ENCODE measurements at places on chromosomes 5 and 9. TPM values are rescaled to one million over a fixed set of nuclear protein-coding genes. Genes with fewer than 3 reads are reported as not detected.

DNA sequence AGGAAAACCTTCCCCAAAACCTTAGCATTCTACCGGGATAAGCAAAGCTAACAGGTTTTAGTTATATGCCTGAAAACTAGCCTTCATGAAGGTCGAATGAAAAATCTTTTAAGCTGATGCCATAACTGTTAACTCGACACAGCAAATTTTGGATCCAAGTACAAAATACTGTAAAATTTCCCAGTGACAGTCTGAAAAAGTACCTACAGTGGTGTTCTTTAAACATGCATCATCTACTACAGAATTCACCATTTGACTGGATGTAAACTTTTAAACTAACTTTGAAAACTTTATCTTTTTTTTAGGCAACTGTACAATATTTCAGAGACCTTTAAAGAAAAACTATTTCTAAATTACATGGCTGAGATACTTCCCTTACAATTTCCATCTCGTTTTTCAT, 791 bp downstream of the RAPGEF6 start:
- DNase-seq: no peak

DNA sequence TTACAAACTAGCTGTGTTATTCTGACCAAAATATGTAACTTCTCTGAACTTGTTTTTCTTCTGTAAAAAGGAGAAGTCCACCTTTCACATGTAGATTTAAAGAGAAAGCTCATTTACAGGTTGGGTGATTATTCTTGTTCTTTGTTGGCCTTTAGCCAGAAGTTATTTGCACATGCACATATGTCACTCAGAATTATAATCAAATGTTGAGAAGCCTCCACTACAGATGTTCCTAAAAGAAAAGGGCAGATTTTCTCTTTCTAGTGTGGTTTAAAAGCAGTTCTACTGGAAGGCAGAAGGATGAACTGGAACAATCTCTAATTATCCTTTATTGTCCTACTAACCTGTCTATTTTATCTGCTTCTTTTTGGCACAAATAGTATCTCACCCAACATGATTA, 209.8 kb upstream of the ELAVL2 start:
- no peak for DNase-seq

DNA sequence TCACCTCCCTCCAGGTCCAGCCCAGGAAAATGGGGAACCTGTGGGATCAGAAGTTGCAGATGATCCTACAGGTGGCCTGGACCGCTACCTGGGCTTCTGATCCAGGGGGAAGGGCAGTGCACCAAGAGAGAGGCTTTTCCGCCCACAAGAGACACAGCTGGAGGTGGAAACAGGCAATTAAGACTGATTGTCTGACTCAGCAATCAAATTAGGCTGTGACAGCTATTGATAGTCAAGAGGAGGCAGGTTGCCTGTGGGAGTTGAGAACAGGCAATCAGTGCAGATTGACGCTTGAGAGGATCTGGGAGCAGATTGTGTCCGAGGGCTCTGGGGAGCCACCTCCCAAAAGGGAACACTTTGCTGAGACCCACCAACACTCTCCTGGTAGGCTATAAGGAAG, 71.1 kb upstream of the SLC44A1 start:
- DNase-seq: no peak

DNA sequence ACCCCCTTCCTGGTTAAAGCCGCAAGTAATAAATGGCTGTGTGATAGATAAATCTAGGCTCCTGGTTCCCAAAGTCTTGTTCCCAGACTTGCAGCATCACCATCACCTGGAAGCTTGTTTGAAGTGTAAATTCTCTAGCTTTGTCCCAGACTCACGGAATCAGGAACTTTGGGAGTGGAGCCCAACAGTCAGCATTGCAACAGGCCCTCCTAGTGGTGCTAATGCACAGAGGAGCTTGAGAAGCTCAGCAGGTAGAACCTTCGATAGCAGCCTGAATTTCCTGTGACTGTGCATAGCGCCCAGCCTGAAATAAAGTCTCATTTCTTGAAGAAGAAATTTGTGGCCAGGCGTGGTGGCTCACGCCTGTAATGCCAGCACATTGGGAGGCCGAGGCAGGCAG, 30.3 kb upstream of the MELK start:
- no peak for DNase-seq

DNA sequence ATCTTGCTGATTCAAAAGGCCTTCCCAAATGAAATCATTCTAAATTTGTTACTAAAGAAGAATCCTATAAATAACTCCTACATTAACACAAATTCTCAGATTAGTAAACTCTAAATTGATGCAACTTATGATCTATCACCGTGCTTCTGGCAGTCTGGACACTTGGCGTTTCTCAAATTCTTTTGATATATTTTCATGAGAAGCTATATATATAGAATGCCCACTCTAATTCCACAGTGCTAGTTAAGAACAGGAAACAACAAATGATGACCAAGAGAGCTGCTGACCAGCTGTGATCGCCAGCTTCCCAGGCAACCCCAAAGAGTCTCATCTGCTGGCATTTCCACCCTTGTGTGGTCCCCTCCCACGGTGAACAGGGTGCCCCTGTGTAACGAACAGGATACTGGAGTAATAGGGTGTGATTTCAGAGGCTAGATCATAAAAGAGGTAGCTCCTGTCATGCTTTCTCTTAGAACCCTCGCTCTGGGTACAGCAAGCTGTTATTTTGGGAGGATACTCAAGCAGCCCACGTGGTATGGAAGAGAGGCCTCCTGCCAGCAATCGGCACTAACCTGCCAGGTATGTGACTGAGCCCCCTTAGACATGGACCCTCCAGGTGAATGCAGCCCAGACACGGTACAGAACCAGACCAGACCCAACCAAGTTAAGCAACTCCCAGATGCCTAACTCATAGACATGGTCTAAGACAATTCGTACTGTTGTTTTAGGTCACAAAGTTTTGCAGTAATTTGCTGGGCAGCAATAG, 64.7 kb downstream of the CDC14B start:
- peak; percentile 44 for DNase-seq

The LCN9 gene
- total RNA-seq: not detected

DNA sequence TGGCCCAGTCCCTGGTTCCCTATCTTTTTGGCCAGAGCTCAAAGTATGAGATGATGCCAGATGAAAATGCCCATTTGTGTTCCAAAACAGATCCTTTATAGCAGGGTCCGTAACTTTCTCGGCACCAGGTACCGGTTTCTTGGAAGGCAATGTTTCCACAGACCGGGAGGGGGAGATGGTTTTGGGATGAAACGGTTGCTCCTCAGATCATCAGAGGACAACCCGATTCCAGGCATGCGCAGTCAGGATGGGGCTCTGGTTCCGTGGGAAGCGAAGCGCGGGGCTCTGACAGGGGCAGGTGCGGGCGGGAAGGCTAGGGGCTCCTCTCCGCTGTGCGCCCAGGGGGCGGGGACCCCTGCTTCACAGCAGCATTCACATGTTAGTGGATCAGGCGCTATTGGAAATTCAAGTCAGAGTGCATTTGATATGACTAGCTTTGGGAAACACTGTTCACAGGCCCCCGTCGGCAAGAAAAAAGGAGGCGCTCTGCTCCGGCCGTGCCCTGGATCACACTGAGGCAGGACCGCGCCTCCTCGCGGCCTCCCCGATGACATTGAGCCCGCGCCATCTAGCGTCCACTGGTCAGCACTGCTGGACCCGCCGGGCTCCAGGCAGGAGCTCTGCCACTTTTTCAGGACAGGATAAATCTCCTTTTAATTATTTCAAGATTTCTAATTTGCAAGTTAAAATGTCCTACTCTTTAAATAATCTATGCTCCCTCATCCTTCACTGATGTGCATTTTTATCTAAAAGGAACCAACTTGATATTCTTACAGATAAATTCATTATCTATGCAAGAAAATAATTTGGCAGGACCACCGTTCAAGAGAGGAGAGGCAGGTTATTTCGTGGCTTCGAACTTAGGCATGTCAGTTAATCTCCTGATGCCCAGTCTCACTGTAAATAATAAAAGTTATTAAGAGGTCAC, 190.0 kb downstream of the FANCC start:
- DNase-seq: peak; percentile 73

DNA sequence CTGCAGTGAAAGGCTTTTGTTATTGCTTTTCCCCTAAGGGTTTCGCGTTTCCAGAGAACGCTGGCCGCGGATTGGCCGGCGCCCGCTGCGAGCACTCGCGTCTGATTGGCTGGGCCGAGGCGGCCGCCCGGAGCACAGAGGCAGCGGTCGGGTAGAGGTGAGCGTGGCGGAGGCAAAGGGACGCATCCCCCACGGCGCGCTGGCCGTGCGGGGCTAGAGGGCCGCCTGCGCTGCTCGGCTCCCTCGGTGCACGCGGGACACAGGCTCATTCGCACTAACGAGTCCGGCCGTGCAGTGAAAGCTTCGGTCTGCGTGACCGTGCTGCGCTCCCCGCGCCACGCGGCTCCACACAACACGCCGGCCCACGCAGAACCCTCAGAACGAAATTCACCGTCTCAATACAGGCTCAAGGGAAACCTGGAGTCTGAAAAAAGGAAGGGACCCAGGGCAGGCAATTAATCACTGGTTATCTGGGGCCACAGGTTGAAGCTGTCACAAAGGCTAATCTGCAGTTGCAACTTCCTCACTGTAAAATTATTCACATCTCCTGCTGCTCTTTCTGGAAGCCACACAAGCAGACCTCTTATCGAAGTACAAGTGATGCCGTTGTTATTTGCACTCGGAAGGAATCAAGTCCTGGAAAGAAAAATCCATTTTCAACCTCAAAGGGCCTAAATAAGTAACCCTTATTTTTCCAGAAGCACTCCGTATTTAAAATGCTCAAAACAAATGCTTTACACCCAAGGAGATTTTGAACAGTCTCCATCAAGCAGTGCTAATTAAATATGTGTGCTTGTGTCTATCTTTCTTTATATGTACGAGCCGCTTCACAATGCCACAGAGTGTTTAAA, 94.6 kb downstream of the ZNF608 start:
- DNase-seq: peak; percentile 62

- DNase-seq: no peak
Observed at GRCh38 chr5:83488821-83489220, 17.3 kb downstream of the VCAN start.

The ARL14EPL gene
- total RNA-seq: 0.18 TPM

The SPACA9 gene
- 2.7 TPM for total RNA-seq

The PCDHGA3 gene
- 1.1 TPM for total RNA-seq

DNA sequence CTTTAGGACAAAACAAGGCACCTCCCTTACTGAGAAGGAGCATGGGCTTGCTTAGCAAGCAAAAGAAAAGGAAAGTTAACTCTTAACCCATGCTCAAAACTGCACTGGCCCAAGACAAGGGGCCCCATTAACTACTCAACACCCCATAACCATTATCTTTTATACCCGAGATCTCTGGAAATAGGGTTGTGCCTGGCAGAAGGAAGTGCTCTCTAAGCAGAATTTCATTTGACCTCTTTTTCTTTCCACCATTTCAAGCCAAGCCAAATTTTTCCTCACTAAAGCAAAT, 167.2 kb downstream of the RASEF start:
- no peak for DNase-seq

The PCDHB4 gene
- 0.65 TPM for total RNA-seq

- no peak for DNase-seq
Observed at GRCh38 chr9:128053560-128053959, 13.6 kb downstream of the NAIF1 start.

The APBA1 gene
- total RNA-seq: 12.4 TPM

GRCh38 chr5:148796936-148797335, 29.5 kb upstream of the ADRB2 start:
- DNase-seq: no peak

The TOMM5 gene
- total RNA-seq: 58.5 TPM

The PAXX gene
- total RNA-seq: 18.3 TPM

DNA sequence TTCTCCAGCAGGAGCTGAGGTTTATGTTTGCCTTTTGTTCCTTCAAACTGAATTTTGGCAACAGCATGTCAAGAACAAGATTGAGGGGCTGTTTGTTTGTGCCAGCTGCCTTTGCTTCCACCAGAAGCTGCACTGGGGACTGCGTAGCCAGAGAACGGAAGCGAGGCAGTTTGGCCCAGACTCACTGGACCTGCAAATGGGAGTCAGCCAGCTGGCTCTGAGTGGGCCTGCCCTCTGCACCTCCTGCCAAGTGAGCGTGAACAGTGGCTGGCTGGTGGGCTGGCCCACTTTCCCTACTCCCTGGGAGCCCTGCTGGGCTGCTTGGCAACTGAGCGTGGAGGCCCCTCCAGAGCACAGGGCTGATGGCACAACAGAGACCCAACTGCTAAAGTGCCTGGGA, 111.6 kb downstream of the GALNT10 start:
- DNase-seq: peak; percentile 24

The WDR31 gene
- total RNA-seq: 2.4 TPM

DNA sequence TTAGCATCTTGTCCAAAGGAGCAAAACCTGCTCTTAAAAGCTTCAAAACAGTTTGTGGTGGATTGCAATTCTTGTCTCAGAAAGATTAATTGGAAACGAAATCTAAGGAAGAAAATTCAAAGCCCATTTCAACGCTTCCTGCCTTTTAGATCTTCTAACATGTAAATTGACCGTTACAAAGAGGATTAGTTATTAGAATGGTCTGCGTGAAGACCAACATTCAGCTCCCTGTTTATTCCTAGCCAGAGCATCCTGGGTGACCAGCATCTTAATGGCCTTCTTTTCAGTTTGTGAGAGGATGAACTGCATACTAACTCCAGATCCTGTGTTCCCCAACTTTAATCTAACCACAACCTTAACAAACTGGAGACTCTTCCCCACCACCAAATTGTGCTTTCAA, 109.9 kb upstream of the SLC1A3 start:
- no peak for DNase-seq

- DNase-seq: no peak
Observed at GRCh38 chr9:83932851-83933250, 11.6 kb upstream of the KIF27 start.

The SETD9 gene
- total RNA-seq: 10.6 TPM

GRCh38 chr9:108776920-108777639, 78.7 kb downstream of the ACTL7B start:
- peak; percentile 76 for DNase-seq

DNA sequence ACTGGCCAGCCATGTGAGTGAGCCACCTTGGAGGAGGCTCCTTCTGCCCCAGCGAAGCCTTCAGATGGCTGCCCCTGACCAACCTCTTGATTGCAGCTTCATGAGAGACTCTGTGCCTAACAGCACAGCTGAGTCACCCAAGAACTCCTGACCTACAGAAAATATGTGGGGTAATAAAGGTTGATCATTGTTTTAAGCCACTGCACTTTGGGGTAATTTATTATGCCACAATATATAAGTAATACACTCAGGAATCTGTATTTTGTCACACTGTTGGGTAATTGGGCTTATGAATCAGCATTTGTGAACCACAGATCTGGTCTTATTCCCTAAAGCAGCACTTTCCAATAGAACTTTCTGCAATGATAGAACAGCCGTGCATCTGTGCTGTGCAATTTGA, 24.4 kb upstream of the VDAC1 start:
- peak; percentile 93 for DNase-seq

The LCN15 gene
- total RNA-seq: not detected

The PRXL2C gene
- total RNA-seq: 40.0 TPM

GRCh38 chr5:75951158-75951557, 132.0 kb upstream of the SV2C start:
- no peak for DNase-seq

DNA sequence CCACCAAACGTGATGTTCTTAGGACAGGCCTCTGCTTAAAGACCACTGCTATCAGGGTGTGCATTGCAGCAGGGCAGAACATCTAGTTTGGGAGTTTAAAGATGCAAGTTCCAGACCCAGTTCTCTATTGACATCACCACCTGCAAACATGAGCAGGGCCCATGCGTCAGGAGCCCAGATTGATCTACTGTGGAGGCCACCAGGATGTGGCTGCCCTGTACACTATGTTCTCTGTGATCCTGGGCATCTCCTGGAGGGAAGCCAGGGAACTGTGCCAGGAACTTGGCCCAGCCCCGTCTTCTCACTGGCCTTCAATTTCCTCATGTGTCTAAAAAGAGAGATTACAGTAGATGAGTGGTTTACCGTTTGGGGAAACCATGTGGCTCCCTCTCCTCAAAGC, 87.1 kb downstream of the PDE6A start:
- DNase-seq: no peak
